Activated T-cell treated with anti-CD3 and anti-CD28 coated beads for 4 hours (primary cell): ENCODE measurements at places on chromosomes 5 and 9.

DNA sequence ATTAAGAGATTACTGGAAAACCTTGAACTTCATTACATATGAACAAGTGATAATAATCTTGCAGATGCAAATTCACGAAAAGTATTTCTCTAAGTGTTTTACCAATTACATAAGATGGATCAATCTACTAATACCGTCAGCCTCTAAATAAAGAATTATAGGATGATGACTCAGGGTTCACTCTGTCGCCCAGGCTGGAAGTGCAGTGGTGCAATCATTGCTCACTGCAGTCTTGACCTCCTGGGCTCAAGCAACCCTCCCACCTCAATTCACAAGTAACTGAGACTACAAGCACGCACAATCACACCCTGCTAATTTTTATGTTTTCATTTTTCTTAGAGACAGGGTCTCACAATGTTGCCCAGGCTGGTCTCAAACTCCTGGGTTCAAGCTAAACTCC is 56.1 kb downstream of the CHD1 start:
- no peak for DNase-seq

- DNase-seq = no peak
Observed at GRCh38 chr5:103295871-103296270, 37.3 kb downstream of the MACIR start.

DNA sequence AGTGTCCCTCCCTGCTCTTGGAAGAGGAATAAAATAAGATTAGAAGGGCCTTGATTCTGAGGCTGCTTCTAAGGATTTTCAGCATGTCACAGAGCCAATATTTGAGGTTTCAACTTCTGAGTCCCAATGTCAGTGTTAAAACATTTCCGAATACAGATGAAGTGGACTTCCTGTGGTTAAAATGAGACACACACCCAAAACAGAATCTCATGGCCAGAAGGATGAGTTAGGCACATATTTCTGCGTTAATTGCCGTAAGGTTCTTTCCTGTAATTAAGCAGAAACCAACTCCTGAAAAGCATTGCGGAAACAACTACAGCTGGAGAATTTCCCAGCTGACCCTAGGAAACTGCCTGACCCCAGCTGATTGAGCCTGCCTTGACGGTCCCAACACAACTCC is 10.4 kb upstream of the ZNF354B start:
- DNase-seq = no peak

- DNase-seq = no peak
Observed at GRCh38 chr9:81371824-81372223, 317.5 kb downstream of the TLE1 start.

GRCh38 chr9:90301277-90301653 is 341.4 kb downstream of the DIRAS2 start:
- DNase-seq = no peak

DNA sequence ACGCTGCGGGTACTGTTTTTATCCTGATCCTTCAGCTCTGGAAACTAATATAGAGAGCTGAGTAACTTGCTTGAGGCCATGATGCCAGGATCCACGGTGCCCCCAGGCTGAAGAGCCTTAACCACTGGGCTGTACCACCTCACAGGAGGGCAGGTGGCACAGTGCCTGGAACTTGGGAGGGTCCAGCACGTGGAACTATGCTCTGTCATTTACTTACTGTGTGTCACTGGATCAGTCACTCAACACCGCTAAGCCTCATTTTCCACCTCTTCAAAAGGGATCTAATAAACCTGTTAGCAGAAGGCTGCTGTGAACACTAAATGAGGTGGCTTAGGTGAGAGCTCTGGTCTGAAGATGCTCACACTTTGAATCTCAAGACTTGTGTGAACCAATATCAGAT is 29.6 kb downstream of the KCNIP1 start:
- no peak for DNase-seq

- DNase-seq = no peak
Observed at GRCh38 chr5:69502367-69502766, 9.8 kb downstream of the OCLN start.

DNA sequence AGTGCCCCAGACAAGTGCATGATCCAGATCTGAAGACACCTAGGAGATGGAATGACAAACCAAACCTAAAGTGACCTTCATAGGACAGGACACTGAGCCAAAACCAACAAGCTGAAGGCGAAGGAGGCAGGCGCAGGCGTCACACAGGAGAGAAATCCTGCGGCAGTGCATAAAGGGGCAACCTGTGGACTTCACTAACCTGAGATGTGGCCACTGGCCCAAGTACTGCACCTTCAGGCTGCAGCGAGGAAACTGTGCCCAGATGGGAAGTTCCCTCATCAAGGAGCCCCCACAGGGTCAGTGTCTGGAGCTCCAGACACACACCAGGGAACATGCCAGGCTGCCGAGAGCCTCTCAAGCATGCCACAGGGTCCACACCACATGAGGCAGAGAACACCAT is 3.7 kb downstream of the IPPK start:
- no peak for DNase-seq

DNA sequence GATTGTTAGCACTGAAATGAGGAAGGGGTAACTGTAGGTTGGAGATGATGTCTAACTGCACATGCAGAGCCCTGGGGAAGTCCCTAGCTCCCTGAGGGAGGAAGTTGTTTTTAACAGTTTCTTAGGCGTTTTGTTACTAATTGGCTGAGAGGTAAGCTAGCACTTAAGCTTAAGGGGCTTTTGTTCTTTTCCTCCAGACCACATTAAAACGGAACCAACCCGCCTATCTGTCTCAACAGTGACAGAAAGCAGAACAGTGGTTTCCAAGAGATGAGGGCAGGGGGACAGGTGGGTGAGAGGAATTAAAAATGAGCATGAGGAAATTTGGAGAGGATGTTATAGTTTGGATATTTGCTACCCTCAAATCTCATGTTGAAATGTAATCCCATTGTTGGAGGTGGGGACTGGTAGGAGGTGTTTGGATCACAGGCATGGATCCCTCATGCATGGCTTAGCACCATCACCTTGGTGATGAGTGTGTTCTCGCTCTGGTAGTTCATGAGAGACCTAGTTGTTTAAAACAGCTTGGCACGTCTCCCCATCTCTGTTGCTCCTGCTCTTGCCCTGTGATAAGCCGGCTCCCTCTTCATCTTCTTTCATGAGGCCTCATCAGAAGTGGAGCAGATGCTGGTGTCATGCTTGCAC is 38.9 kb downstream of the LYRM7 start:
- peak; percentile 27 for DNase-seq

GRCh38 chr9:131880833-131881583 is 141.1 kb upstream of the RAPGEF1 start:
- no peak for DNase-seq

DNA sequence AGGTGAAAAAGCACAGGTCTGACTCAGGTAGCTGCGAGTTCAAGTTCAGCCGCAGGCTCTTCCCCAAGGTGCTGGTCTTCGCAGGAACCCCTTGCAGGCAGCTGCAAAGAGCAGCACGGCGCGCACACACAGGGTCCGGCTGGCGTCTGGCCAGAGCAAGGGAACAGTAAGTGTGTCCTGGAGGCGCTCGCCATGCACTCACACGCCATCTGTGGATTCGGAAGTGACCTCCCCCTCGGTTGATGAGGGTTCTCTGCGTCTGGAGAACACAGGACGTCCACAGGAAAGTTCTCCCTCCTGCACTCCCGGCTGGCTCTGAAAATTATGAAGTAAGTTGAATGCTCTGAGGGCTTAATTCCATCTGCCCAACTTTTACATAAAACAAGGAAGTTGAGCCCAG is 14.0 kb upstream of the EGFL7 start:
- DNase-seq = no peak

- DNase-seq = no peak
Observed at GRCh38 chr5:139076111-139076510, 122.1 kb downstream of the SIL1 start.

- DNase-seq = no peak
Observed at GRCh38 chr9:38183994-38184568, 115.1 kb upstream of the SHB start.

- no peak for DNase-seq
Observed at GRCh38 chr9:114991861-114992260, 61.5 kb upstream of the TNFSF8 start.

DNA sequence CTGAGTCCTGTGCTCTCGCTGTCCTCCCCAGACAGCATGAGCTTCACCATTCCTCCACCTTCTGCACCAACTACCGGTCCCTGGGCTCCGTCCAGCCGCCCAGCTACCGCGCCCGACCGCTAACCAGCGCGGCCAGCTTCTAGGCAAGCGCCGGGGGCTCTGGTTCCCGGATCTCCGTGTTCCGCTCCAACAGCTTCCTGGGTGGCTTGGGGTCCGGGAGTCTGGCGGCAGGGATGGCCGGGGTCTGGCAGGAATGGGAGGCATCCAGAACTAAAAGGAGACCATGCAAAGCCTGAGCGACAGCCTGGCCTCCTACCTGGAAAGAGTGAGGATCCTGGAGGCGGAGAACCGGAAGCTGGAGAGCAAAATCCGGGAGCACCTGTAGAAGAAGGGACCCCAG is 613.1 kb upstream of the PTGER4 start:
- no peak for DNase-seq

GRCh38 chr5:81856948-81857928 is 106.3 kb upstream of the SSBP2 start:
- no peak for DNase-seq

DNA sequence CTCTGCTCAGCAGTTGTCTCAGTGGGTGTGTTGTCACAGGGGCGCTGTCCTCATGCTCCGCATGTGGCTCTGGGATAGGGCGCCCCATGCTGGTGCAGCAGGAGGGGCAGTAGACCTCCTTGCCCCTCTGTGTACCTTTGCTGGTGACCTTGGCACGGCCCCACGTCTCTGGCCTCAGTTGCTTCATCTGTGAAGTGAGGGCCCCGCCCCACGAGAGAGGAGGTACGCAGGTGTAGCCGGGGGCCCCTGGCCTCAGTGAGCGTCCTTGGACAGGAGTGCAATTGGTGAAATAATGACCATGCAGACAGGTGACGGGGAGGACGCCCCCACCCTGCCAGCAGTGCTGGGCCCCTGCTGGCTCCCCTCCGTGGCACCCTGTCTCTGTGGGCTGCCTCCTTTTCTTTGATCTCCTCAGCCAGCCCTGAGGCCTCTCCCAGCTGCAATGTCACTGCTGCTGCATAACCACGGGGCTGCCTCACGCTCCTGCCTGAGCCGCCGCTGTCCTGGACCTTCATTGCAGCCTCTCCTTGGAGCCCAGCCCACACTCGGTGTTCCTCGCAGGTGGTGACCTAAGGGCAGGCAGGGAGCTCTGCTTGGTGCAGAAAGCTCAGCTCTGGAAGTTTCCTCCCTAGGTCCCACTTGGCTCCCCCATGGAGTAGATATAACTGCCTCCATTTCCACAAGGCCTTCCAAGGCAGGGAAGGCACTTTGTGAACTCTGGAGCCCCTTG is 57.3 kb downstream of the PHF2 start:
- no peak for DNase-seq

DNA sequence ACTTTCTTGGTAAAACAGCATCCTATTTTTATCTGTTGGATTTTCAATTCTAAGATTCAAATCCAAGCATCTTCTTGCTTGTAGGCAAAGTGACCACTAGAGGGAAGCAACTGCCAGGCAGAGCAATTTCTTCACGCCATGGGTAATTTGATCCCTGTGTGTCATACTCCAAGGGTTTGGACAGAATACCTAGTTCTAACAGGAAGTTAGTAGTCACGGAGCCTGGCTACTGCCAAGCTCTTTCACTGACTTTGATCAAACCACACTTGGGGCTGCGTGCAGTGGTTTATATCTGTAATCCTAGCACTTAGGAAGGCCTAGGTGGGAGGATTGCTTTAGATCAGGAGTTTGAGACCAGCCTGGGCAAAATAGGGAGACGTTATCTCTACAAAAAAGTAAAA is 473.6 kb upstream of the TNC start:
- DNase-seq = no peak

DNA sequence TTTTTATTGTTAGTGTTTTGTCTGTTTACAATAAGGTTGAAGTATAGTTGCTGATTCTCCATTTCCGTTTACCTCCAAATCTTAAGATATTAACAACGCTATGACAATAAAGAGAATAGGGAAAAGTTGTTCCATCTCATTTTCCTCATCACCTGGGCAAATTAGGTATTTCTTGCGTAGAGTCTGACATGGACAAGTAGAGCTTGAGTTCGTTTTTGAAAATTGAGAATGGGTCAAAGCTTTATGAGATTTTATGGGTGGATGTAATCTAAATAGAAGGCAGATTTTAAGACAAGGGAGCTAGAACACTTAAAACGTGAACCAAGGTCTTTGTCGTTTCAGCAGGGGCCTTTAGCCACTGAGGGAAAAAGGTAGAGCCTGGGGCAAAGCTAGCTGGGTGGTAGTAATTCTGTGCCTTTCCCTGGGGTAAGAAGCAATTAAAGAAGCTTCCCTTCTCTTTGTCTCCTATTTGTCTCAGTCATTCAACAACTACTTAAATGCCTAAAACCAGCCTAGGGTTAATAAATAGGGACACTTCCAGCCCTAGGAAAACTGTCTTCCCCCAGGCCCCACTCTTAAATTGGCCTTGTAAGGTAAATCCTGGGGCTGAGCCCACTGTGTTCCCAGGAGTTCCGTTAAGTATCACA is 551 bp upstream of the CAAP1 start:
- no peak for DNase-seq

- DNase-seq = no peak
Observed at GRCh38 chr5:121021681-121022080, 557.6 kb downstream of the PRR16 start.

DNA sequence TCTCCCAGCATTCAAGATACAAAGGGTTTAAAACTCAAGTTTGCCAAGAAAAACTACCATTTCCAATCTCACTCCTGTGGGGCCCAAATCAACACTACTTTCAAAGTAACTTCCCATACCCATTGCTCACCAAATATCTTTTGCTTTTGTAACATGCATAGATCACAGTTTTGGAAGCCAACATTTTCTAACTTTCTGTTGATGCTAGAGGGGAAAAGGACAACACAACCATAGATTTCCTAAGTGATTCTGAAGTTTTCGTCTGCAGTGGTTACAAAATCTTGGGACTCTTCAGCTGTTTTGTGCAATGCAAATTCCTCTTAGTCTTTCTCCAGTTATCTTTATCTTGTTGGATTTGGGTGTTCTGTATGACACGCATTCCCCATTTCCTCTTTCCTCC is 94.1 kb upstream of the PAPPA start:
- DNase-seq = no peak

GRCh38 chr5:101811466-101811865 is 484.6 kb downstream of the SLCO4C1 start:
- no peak for DNase-seq

- no peak for DNase-seq
Observed at GRCh38 chr9:72360324-72360723, 4.7 kb downstream of the ZFAND5 start.

GRCh38 chr5:138790684-138791083 is 37.5 kb downstream of the CTNNA1 start:
- DNase-seq = no peak

DNA sequence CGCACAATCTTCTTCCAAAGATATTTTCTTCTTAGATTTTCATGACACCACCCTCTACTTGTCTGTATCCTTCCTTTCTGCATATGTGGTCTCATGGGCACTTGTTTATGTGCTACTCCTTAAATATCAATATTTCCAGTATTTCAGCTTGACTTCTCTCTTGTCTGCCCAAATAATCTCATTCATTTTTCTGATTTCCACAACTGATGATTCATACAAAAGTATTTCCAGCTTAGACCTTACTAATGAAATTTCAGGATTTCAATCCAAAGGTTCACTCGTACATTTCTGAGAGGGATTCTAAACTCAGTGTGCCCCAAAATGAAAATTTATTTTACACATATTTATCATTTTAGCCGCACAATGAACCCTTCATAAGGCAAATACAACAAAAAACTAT is 928.9 kb upstream of the C9orf72 start:
- no peak for DNase-seq
